ENCODE measurements at places on chromosomes 2 and 18.
A peak's percentile ranks its signal among the peaks of the same experiment; 100 is the strongest.

GRCh38 chr2:35495182-35495581, 860.4 kb upstream of the CRIM1 start:
- no peak for DNase-seq

DNA sequence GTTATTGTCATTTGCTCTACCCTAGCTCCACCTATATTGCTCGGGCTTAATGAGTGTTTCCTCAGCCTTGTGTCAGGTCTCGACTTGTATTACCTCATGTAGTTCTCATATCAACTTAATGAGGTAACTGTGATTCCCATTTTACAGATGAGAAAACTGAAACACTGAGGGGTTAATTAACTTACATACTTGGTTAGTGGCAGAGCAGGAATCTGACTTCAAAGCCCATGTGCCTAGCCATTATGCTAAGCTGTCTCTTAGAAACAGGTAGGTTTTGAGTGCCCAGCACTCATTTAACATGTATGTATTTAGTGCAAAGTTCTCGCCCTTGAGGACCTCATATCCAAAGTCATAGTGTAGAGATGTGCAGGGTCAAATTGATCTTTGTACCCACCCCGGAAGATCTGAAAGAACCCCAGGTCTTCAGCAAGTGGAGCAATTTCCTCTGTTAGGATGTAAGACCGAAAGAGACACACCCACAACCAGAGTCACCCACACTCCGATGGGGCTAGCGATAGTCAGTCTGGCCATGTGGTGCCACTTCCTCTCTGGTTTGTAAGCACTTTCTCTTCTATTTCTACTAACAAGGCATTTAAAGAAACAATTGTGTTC, 121.0 kb upstream of the SLC39A10 start:
- DNase-seq = peak; percentile 40

DNA sequence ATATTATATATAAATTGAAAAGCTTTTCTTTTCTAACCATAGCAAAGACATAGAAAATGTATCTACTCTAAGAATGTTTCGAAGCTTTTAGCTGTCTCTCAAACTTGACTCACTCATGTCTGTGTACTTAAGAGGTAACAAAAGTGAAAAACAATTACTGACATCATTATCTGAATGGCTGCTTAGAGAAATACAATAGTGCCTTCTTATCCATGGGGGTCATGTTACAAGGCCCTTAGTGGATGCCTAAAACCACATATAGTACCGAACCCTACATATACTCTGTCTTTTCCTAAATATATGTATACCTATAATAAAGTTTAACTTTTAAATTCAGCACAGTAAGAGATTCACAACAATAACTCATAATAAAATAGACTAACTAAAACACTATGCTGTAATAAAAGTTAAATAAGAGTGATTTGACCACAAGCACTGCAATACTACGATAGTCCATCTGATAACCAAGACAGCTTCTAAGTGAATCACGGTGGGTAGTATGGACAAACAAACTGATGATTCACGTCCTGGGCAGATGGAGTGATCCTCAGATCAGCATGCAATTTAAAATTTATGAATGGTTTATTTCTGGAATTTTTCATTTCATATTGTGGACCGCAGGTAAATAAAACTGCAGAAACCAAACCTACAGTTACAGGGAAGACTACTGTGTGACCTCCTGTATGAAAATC, 246.2 kb downstream of the XIRP2 start:
- DNase-seq = no peak

GRCh38 chr2:231359441-231359840, 36.1 kb upstream of the B3GNT7 start:
- no peak for DNase-seq

DNA sequence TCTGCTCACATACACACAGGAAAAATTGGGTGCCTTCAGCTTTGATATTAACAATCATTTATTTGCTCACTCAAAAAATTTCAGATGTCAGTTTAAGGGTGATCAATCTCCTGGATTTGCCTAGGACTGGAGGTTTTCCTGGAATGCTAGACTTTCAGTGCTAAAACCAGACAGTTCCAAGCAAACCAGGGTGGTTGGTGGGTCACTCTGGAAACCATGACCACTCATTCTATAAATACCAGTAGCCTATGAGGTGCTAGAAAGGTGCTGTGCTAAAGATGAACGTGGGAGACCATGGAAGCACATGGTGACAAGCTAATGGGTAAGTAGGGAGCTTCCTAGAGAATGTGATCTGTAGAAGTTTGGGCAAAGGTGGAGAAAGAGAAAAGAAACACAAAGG, 25.4 kb upstream of the STPG4 start:
- no peak for DNase-seq

GRCh38 chr2:189150033-189150432, 29.5 kb downstream of the COL5A2 start:
- no peak for DNase-seq

- DNase-seq = no peak
These were observed 19.6 kb downstream of the LDAH start for GRCh38 chr2:20803226-20803682.

GRCh38 chr18:77161961-77162360, 29.4 kb upstream of the MBP start:
- DNase-seq = no peak

- DNase-seq = no peak
These were observed 98.5 kb upstream of the KCTD1 start for GRCh38 chr18:26646901-26647300.

- no peak for DNase-seq
These were observed 19.0 kb downstream of the ACVR2A start for GRCh38 chr2:147863835-147864234.

- no peak for DNase-seq
These were observed 465 bp upstream of the PLEKHA3 start for GRCh38 chr2:178479758-178480226.

DNA sequence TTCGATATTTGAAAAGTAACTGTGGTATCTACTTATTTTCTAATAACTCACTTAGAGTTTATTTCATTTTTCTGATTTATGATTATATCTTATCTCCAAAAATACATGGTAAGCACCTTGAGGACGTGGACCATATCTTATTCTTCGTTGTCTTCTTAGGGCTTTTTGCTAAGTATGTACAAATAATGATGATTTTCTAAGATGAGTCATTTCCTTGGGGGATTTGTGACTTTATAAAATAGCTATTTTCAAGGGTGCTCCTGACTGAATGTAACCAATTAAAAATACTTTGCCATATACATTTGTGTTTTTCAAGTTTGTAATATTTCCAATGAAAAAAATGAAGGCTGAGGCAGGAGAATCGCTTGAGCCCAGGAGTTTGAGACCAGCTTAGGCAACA, 56.3 kb downstream of the GREB1L start:
- no peak for DNase-seq

DNA sequence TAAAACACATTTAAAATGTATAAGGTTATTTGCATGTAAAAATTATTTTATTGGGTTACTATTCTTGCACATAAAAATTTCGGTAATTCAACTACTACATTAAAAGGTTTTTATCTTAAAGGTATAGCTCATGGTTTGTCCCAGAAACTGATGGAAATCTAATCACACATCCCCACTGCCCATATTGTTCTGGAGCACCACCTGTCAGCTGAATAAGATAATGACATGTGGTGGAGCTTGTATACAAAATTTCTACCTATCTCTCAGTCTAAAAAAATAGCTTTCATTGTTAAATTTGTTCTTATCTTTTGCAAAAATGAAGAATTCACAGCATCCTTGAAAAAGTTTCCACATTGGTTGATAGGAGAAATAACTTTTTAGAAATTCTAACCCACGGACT, 18.3 kb downstream of the ERBB4 start:
- DNase-seq = no peak

DNA sequence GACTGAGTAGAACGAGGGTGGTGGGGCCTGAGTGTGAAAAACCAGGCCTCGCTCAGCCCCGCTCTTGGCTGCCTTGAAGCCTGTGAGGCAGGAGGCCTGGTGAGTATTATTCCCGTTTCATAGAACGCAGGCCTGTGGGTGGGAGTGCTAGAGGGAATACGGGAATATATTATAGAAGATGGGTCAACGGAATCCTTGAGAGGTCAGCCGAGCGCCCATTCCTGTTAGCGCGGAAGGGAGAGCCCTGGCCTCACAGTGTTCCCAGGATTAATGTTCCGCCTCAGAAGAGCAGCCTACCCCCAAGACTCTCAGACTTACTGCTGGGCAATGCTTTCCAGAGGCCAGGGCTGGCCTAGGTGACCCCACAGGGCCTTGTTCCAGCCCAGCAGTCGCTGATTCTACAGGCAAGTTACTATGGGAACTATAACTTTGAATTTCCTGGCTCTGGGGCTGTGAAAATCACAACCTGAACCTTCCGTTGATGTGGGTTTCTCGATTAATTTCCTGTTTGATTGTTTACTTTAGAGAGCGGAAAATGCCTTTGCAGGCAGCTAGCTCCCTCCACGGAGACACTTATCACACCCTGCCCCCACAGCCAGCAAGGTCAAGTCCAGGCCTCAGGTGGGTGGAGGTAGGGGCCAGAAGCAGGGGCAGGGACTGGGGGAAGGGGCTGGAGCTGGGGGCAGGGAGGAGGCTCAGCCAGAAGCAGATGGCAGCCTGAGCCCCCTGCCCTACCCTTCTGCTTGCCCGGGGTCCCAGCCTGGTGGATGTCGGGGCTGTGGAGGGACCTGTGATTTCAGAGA, 108.3 kb downstream of the SMAD7 start:
- no peak for DNase-seq

DNA sequence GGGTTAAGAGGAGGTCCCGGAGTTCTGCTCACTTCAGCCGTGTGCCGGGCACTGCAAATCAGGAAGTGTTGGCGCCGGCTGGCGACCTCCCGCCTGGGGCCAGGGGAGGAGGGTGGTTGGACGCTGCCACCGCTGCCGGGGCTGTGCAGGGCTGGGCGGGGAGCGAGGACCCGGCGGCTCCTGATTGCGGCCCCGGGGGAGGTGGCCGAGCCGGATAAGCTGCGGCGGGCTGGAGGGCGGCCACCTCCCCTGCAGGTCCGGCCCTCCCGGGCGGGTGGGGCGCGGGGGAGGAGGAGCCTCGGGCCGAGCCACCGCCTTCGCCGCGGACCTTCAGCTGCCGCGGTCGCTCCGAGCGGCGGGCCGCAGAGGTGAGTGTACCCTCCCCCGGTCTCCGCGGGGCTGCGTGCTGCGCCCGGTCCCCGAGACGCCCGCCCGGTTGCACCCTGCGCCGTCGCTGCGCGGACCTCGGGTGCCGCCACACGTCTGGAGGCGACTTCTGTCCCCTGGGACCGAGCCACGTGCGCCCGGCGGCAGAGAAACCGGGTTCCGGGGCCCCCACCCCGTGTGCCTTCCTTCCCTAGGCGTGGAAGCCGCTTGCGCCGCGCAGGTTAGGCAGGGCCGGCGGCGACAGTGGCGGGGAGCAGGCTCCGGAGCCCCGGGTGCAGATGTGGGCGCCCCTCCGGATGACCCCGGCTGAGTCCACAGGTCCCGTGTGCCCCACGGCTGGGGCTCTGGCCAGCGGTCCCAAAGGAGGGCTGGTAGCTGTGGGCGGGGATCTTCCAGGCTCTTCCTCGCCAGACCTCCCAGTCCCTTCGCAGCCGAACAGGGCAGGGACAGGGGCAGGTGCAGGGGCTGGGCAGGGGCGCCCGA, at the start of gene STEAP3:
Gene STEAP3 (plus strand): TSS at position 314 of the 870 bp plus-strand sequence. CDS start 7,179 bp downstream, outside the sequence.
- DNase-seq = peak; percentile 66

DNA sequence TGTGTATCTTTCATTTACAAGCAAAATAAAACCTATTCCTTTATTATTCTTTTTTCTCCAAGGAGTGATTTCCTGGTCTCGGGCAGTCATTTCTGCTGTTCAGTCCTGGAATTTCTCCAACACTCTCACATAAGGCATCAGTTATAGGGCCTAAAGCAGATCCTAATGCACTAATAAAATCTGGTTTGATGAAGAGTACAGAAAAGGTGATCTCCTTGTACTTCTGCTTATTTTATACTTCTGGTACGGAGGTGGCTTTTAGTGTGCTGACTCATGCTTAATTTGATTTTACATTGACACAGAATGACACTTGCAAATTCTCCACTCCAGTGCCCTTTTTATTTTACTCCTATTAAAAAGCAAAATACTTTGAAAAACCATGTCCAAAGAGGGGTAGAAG, 157.4 kb downstream of the DOK6 start:
- DNase-seq = no peak

DNA sequence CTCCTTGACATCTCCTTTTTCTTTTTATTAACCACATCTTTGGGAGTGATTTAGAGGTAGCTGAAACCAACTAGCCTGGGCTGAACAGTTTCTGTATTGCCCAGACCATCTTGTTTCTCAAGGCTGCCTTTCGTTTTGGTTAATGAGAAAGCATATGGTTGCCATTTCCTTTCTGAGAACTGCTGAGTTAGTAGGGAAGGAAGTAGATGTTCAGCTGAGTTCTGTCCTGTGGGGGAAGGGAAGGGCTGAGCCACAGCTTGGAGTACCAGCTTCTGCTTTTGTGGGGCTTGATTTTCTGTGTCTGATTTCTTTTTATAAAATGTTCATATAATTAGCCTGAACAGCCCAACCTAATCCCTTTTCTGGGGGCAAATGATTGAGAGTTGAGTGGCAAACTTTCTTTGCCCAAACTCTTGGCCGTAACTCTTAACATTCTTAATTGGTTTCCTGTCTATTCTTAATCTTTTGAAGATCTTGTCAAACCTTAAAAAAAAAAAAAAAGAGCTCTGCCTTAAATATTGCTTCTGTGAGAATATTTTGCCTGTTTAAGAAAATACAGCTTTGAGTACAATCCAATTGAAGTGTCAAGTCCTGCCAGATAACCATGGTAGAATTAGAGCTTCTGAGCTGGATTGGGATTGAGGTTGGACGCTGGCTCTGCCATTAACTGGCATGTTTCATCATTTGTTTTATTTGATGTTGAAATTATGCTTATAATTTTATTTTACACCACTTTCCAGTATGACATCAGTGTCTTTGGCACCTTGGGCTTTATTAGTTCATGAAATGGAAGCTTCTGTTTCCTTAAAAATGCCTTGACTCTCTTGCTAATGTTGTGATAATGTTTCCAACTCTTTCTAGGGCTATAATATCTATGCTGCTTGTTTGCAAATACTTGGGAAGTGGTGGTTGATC, 1.9 kb upstream of the NABP1 start:
- DNase-seq = peak; percentile 64

GRCh38 chr2:118850168-118850900, 2.9 kb upstream of the EN1 start:
- DNase-seq = no peak

DNA sequence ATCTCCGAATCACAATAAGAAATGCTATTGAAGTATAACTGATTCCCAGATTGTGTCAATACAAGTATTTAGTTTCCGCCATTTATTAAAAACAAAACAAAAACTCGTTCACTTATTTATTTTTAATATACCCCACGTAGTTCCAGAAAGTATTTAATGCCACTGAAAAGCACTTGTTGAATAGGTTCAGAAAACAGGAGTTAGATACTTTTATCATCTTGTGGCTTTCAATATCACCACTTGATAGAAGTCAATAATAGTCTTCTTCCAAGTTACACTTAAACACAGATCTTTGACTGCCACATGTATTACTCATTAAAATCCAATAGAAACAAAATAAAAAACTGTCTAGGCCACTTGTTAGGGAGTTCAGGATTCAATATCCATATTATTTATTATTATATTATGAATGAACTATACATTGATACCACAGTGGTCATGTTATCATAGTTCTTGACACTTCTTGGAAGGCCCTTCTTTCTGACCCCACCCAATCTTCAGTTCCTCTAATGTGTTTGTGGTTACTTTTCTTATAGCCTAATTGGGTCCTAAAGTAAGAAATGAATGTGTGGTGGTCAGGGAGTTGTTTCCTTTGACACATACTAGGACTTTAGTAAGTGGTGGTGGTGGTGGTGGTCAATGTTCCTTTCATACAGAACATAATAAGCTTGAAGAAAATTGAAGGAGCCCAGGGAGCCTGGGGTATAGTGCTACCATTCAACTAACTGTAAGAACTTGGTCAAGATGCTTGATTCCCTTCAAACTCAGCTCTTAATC, 221.3 kb upstream of the ITGA4 start:
- DNase-seq = no peak

- no peak for DNase-seq
These were observed 158.9 kb downstream of the DPP4 start for GRCh38 chr2:161915121-161915520.

GRCh38 chr2:100383954-100384353, 33.5 kb downstream of the CHST10 start:
- no peak for DNase-seq

All from germinal center (tissue), 1 donor.